T follicular helper cell (primary cell): ENCODE measurements at places on chromosomes 4 and X.

DNA sequence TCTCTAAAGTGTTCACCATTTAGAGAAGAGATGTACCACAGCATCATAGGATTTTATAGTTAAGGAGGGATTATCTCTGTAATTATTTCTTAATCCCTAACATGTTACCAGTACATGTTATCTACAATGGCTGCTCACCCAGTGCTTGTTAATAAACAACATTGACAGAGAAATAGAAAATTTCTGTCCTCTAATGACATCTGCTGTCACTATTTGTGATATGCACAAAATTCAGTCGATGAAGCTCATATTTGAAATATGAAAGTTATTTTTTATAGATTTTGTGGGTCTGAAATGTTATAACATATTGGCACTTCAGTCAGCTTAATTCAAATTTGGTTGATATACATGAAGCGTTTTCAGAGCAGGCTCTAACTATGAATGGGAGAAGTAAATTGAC, 48.8 kb upstream of the GRXCR1 start:
- DNase-seq, result no peak

DNA sequence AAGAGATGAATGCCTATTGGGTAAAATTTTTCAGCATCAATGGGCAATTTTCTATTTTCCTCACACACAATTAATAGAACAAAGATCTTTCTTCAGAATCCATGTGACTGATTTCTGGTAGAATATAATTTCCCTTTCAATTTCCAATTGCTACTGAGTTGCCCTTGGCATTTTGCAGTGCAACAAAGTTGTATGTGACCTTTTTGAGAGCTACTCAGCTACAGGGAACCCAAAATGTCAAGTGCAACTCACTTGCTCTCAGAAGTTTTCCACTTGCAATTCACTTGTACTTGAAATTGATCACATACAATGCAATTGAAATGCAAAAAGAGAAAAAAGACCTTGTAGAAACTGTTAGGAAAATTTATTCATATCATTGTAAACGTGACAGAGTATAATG, 245.5 kb downstream of the BANK1 start:
- DNase-seq, result no peak

- DNase-seq, result no peak
Observed at GRCh38 chr4:4991541-4992099, 27.6 kb downstream of the CYTL1 start.

DNA sequence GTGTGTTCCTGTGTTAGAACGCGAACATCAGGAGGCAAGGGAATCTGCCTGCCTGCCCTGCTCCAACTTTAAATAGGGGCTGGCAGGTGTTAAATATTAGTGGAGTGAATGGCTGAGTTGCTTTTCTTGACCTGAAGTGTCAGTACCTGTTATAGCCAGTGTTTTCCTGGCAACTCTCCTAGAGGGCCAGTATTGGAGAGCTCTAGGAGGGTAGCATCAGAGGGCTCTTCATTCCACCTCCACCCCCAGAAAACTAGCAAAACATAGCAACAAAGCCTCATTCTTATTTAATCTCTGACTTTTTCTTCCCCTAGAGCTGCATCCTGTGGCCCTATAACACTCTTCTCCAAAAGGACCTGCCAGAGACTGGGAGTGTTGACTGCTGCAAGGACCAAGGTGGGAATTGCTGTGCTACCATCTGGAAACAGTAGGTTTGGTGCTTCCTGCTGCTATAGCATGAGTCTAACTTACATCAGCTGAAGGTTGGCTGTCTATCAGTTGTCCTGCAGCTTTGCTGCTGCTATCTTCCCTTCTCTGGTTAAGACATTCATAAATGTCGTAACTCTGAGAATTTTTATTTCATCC, 33.5 kb downstream of the SGMS2 start:
- no peak for DNase-seq

DNA sequence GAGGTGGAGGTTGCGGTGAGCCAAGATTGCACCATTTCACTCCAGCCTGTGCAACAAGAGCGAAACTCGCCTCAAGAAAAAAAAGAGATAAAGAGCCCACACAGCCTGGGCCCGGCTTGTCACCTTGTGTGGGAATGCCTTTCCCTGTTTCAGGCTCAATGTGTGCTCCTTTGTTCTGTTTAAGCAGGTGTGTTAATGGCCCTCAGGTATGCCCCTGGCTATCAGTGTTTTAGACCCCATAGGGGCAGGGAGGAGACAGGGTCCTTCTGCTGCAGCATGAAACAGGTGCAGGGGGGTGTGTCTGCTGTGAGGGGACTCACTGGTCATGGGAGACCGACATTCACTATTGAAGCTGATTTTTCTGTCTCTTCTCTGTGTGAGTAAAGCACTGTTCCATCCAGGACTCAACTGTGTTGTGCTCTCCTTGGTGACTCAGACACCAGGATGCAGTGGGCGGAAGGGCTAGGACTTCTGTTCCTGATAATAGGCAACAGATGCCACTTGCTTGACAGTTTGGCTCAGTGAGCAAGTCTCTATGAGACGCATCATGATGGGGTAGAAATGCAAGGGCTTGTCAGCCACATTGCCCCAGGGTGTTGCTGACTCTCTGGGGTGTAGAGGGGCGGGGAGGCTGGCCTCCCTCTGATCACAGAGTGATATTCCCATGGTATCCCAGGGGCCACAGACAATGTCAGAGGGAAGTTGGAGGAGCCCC, 15.6 kb upstream of the LAP3 start:
- no peak for DNase-seq

DNA sequence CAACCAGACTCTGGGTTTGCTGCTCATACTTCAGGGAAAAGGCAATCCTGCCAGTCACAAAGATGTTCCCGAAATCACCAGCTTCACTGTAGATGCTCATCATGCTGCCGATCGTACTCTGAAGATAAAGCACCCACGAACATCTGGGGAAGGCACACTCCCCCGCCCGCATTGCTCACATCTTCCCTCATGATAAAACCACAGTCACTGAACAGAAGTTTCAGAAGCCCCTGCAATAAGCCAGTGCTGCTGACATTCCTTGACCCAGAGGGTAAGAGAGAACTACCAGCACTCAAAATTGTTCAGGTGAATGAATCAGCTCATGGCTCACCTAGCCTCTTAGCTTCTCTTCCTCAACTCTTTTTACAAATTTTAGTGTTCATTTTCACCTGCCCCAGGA, 43.1 kb downstream of the SRPX2 start:
- DNase-seq, result no peak

GRCh38 chr4:17367201-17367600, 144.7 kb downstream of the QDPR start:
- no peak for DNase-seq

DNA sequence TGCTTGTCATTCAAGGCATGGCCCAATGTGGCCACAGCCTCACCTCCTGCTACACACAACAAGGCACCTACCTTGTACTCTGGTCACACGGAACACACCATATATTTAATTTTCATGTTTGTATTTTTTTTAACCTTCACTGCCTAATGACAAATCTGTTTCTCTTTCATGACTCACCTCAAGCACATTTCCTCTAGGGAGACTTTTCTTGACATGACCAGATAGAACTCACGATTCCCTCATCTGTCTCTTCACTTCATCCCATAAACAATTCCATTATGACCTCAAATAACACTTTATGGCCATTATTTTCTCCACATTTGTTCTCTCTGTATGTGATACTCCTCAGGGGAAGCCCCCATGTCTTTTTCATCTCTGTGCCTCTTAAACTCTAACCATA, 11.1 kb downstream of the DRP2 start:
- no peak for DNase-seq

GRCh38 chr4:146072376-146072775, 103.1 kb upstream of the LSM6 start:
- no peak for DNase-seq

GRCh38 chr4:7886007-7886973, 53.4 kb downstream of the AFAP1 start:
- no peak for DNase-seq

DNA sequence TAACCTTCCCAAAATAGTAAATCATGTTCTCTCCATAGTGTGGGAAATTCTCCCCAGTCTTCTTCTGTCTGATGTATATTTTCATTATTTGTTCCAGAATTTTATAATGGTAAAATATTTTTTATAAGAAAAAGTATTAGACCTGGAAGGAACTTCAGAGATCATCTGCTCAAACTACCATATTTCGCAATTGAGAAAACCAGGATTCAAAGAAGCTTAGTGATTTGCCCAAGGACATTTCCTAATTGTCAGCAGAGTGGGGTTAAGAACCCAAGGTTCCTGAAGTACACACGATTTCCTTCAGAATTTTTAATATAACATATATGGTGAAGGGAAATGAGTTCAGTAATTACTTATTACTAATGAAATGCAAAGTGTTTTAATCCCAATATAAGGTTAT, 24.1 kb downstream of the OCIAD1 start:
- no peak for DNase-seq

DNA sequence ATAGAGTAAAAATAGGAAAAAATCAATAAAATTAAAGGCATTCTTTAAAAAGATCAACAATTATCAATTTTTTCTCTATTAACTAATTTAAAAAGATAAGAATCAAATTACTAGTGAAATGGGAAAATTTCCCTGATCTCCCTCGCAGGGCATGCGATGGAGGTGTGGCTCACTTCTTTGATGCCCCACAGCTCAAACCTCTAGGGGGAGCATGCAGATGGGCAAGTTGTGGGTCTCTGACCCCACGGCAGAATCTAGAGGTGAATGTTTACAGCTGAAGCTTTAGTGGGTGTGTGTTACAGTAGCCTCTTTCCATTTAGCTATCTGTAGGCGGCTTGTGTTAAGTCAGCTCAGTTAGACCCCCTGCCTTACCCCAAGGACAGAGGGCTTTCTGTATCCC, 1348.8 kb downstream of the PCDH18 start:
- DNase-seq, result no peak

DNA sequence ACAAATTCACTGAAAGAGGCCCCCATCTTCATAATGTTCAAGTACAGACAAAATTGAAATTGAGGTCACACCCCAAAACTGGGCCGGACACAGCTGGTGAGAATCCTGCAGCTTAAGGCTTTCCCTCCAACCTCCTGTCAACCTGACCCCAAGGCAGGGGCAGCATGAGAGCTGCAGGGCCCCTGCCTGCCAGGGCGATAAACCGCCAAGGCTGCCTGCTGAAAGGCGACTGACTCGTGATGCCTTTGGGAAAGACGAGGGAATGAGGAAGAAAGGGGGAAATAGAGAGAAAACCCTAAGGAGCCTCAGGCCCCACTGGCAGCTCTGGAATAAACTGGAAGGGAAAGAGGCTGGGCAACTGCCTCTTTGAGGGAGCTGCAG, 7.3 kb upstream of the IRAK1 start:
- no peak for DNase-seq

- DNase-seq, result no peak
Observed at GRCh38 chrX:106725931-106726330, 570 bp upstream of the RNF128 start.

GRCh38 chr4:114078636-114079035, 99.2 kb upstream of the ARSJ start:
- no peak for DNase-seq

GRCh38 chr4:23942471-23942870, 52.6 kb upstream of the PPARGC1A start:
- no peak for DNase-seq

DNA sequence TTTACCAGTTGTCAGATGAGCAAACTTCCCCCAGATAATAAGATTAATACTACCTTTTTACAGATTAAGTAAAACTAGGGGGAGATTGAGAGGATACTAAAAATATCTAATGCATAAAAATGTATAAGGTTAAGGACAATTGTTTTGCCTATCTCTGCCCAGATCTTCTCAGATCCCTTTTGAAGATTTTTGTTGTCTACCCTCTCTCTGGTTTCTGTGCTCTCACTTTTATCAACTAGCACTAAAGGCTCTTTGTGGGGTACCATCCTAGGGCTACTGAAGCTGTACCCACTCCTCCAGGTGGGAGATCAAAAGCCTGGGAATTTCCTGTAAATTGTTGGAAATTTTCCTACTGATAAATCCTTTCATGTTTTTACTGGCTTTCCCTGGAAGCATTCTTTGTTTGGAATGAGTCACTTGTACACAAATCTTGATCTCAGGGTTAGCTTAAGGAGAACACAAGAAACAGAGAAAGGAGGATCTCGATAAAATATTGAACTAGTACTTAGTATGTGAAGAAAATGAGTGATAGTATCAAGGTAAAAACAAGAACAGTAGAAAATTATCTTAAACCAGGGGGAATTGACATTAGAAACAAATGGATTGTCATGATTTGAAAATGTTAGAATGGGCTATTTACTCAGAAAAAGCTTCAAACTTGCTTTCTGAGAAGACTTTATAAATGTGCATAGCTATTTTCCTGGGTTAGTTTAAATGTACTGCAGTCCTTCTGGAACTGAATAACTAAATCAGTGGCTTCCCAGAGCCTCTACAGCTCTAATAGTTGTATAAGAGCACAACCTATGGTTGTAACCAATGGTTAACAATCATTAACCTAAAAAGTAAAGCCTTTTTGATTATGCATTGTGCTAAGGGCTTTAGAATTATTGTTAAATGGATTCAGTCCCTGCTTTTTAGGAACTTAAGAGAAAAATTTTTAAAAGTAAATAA, 679.9 kb upstream of the MAGEB2 start:
- no peak for DNase-seq

DNA sequence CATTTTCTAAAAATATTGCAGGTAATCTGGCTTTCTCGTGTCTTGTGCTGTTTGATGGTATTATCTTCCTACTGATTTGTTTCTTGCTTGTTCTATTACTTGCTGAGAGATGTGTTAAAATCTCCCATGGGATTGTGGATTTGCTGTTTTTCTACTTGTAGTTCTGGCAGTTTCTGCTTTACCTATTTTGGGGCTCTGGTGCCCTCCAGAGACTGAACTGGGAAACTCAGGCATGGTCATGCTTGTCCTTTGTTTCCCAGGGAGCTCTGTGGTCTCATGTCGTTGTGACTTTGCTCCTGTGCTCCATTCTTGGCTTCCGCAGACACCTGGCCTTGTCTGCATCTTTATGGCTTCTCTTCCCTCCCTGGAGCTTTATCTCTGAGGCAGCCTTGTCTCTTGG, 39.5 kb downstream of the NSD2 start:
- DNase-seq, result no peak

GRCh38 chrX:44731160-44731559, 112.7 kb upstream of the DUSP21 start:
- no peak for DNase-seq

DNA sequence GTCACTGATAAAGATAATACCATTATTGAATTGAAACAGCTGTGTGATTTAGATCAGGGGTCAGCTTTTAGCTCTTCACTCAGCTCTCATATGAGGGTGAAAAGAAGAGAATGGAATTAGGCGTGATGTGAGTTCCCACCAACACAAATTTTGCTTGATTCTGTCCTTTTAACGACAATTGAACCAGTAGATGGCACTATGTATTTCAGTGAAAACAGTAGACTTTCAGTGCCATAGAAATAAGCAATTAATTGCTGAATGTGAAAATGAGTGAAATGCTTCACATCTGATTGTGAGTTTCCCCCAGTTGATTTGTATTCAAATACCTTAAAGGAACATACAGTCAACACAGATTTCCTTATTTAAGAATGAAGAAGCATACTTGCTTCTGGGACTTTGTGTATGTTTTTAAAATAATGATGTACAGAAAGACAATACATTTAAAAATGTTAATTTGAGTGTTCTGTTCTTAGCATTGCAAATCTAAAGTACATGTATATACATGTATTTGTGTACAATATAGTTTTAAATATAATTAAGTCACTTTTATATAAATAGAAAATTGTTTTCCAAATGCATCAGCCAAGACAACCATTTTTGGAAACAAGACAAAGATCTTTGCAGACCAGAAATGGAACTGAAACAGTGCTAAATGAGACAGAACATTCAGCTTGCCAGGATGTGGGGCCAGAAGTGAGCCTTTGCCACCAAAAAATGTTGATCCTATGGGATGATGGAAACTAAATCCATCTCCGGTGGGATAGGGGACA, 178.8 kb downstream of the SNCA start:
- no peak for DNase-seq
